ENCODE measurements at places on chromosomes 1 and 21. TPM values are rescaled to one million over a fixed set of nuclear protein-coding genes. Genes with fewer than 3 reads are reported as not detected.

ZNF648 gene
- total RNA-seq: 0.78 TPM

CHAF1B gene
- 6.8 TPM for total RNA-seq

CR1 gene
- 1.5 TPM for total RNA-seq

MYOM3 gene
- 0.39 TPM for total RNA-seq

TCHHL1 gene
- total RNA-seq: not detected

FNDC10 gene
- 22.6 TPM for total RNA-seq

CBR3 gene
- total RNA-seq: 6.4 TPM

APOBEC4 gene
- total RNA-seq: not detected

PROK1 gene
- total RNA-seq: not detected

KCNE2 gene
- total RNA-seq: 0.67 TPM

LCA5L gene
- total RNA-seq: 1.2 TPM

PAPPA2 gene
- total RNA-seq: 4.8 TPM

AK4 gene
- total RNA-seq: 53.0 TPM

MANEAL gene
- total RNA-seq: 22.8 TPM

MAD2L2 gene
- 21.5 TPM for total RNA-seq

GIPC2 gene
- 0.88 TPM for total RNA-seq

PMF1 gene
- total RNA-seq: 21.2 TPM

ZMYND12 gene
- total RNA-seq: 4.8 TPM

EFNA4 gene
- total RNA-seq: 1.3 TPM

RIMKLA gene
- 39.6 TPM for total RNA-seq

CD48 gene
- 0.52 TPM for total RNA-seq

OXCT2 gene
- total RNA-seq: 6.8 TPM

FBXO2 gene
- 136 TPM for total RNA-seq

IFI44 gene
- 8.8 TPM for total RNA-seq

PGLYRP4 gene
- not detected for total RNA-seq

IL22RA1 gene
- total RNA-seq: 0.16 TPM

KRTAP7-1 gene
- not detected for total RNA-seq

NUP210L gene
- 1.4 TPM for total RNA-seq

SLAMF8 gene
- total RNA-seq: 4.4 TPM

TMEM82 gene
- not detected for total RNA-seq

FCGR1A gene
- total RNA-seq: 15.9 TPM

TMEM125 gene
- total RNA-seq: 19.4 TPM

CD244 gene
- total RNA-seq: 0.28 TPM

CELA2A gene
- not detected for total RNA-seq

SERBP1 gene
- 90.5 TPM for total RNA-seq

GPR37L1 gene
- 56.1 TPM for total RNA-seq

RAP1GAP gene
- total RNA-seq: 197 TPM

KRTAP13-1 gene
- not detected for total RNA-seq

LPAR3 gene
- 6.3 TPM for total RNA-seq

TAS1R2 gene
- total RNA-seq: not detected

NHLH1 gene
- total RNA-seq: 0.61 TPM

OR6N1 gene
- total RNA-seq: not detected

RAB7B gene
- 2.1 TPM for total RNA-seq

CFHR1 gene
- not detected for total RNA-seq

GPA33 gene
- 0.31 TPM for total RNA-seq

OR2M5 gene
- not detected for total RNA-seq

ADCY10 gene
- 1.1 TPM for total RNA-seq

TNFAIP8L2 gene
- 1.9 TPM for total RNA-seq

OR6K3 gene
- total RNA-seq: not detected

TFF3 gene
- total RNA-seq: not detected

RSPO1 gene
- not detected for total RNA-seq

MPL gene
- total RNA-seq: 1.5 TPM

GJA5 gene
- total RNA-seq: 3.6 TPM

All from dorsolateral prefrontal cortex (tissue), 122 donors.